ENCODE measurements at places on chromosomes 7 and 10.

DNA sequence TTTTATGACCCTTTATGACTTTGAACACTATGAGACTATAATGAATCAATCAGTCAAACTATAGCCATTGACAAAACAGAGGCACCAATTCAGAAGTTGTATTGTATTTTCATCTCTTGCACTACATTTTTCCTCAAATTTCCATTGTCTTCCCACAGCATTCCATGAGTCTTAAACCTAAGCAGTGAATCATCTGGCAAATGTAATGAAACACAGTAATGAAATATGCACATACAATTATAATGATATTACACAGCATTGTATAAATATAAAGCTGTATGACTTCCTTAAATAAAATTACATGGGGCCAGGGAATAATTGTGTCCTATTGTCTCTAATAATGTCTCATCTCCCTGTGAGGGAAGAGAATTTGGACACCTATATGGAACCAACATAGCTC is 45.0 kb downstream of the VWDE start:
- no peak for DNase-seq

- DNase-seq, result no peak
Measured at GRCh38 chr7:18179093-18179492, 151.4 kb upstream of the PRPS1L1 start.

GRCh38 chr10:48568131-48568530 is 36.7 kb downstream of the ARHGAP22 start:
- no peak for DNase-seq

GRCh38 chr7:78280276-78280675 is 481.7 kb downstream of the PHTF2 start:
- DNase-seq, result no peak

GRCh38 chr10:43962346-43963191 is 313.9 kb upstream of the ZNF32 start:
- DNase-seq, result no peak

- DNase-seq, result no peak
Measured at GRCh38 chr7:66353547-66353946, 148.4 kb downstream of the TPST1 start.

DNA sequence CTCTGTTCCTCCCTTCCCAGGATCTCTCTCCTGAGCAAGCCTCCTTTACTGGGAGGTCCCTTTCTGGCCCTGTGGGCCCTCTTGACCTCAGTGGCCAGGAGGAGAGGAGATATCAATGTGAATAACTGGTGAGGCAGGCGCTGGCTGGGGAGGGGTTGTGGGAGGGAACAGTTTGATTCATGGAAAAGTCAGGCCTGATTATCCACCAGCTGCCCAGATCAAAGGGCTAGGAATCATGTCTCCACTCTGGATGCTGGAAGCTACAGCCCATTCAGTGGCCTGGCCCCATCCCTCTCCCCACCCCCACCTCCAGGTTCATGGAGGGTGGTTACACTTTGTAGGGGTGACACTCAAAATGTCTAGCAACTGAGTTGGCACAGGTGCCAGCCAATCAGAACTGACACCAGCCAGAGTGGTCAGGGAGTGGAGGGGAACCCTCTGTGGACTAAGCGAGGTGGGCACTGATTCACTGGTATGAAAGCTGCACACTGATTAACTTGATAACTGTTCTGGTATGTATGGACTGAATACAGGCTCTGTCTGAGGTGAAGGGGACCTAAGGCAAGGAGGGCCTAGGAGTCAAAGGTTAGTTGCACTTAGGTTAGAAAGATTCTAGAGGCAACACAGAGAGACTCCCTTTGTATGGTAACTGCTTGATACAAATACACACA is 4.8 kb downstream of the PRRT4 start:
- no peak for DNase-seq

GRCh38 chr10:15336211-15336610 is 34.9 kb downstream of the FAM171A1 start:
- no peak for DNase-seq

- DNase-seq, result no peak
Measured at GRCh38 chr10:12806228-12807095, 195.1 kb downstream of the CCDC3 start.

- no peak for DNase-seq
Measured at GRCh38 chr10:68981074-68981473, 7.5 kb upstream of the KIFBP start.

GRCh38 chr10:88828310-88828709 is 23.3 kb downstream of the ANKRD22 start:
- no peak for DNase-seq

- no peak for DNase-seq
Measured at GRCh38 chr10:131081786-131082185, 229.7 kb downstream of the TCERG1L start.

DNA sequence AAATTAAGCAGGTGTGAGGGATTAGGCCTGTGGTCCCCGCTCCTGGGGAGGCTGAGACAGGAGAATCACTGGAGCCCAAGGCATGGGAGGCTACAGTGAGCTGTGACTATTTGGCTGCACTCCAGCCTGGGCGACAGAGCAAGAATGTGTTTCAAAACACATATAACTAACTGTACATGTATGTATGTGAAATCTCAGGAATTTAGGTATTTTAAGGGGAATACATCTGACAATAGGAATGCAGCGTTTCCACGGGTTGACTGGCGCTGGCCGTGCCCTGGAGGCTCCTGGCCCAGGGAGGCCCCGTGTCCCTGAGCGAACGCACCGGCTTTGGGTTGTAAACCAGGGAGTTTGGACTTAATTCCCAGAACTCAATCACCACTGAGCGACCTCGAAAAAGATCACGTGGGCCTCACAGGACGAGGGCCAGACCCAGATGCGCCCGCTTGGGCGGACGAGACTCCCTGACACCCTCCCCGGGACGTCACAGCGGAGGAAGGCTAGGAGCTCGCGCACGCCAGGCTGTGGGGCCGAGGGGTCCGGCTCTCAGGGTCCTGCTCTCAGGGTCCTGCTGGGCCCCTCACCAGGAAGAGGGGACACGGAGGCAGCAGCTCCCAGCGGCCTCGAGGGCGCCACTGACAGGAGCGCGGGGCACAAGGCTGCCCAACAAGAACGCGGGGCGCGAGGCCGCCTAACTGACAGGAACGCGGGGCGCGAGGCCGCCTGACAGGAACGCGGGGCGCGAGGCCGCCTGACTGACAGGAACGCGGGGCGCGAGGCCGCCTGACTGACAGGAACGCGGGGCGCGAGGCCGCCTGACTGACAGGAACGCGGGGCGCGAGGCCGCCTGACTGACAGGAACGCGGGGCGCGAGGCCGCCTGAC is 18.4 kb downstream of the PTPRN2 start:
- DNase-seq, result no peak

DNA sequence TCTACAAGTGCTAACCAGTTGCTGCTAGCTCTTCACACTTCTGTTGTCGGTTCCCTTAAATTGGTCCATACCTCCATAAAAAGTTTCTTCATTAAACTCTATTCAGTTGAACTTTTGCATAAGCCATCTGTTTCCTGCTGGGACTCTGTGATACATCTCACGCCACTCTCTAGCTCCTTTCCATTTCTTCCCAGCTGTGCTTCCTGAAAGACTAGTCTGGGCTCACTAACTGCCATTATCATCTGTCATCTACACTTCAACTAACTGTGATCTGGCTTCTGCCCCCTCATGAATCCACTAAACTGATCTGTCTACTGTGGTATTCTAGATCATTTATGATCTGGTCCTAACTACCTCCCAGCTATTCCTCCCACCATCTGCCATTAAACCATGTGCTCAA is 78.3 kb downstream of the ELAPOR2 start:
- DNase-seq, result no peak

DNA sequence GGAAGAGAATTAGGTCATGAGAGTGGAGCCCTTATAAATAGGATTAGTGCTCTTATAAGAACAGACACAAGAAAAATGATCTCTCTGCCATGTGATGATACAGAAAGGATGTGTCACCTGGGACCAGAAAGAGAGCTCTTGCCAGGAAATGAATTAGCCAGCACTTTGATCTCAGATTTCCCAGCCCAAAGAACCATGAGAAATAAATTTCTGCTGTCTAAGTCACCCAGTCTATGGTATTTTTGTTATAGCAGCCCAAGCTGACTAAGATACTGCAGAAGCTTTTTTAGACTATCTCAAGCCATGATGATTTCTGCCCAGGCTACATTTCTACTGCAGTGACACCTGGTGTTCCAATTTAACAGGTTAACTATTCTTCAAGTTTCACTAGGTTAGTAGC is 84.8 kb downstream of the RSU1 start:
- no peak for DNase-seq

DNA sequence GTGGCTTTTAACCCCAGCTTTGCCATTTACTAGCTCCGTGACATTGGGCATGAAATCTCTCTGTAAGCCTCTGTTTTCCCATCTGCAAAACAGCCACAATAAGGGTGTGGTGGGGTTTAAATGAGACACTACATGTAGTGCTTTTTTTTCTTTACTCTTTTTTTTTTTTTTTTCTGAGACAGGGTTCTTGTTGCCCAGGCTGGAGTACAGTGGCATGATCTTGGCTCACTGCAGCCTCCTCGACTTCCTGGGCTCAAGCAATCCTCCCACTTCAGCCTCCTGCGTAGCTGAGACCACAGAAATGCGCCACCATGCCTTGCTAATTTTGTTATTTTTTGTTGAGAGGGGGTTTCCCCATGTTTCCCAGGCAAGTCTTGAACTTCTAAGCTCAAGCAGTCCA is 8.3 kb upstream of the DENND10 start:
- no peak for DNase-seq

DNA sequence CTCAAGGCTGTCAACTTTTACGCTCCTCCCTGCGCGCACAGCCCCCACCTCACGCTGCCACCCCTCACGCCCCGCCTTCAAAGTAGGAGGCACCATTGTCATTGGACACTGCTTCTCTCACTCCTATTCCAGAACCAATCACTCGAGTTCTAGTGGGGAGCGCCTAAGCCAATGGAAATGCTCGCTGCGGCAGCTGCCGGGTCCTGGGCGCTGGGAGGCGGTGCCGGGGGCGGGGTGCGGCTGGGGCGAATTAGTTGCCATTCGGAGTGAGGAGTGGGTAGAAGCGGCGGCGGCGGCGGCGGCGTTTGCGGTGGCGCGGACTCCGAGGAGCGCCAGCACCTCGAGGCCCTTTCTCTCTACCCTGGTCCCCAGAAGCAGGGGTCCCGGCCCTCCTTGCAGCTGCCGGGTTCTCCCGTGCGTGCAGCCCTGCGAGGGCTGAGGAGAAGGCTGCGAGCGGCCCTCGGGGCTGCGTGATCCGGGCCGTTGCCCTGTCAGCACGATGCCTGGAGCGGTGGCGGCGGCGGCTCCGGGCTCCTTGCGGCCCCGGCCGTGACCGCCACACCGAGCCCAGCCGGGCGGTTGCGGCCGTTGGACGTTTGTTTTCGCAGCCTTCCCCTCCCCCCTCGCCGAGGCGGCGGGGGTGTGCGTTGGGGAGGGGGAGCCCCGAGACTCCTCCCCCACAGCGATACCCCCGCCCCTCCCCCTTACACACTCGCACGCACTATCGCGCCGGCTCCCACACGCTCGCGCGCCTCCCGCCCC is at the start of gene GLCCI1:
GLCCI1 (plus strand) TSS at position 253 of the 762 bp plus-strand sequence. CDS start 555 bp downstream, outside the sequence.
- DNase-seq, result peak; percentile 97

DNA sequence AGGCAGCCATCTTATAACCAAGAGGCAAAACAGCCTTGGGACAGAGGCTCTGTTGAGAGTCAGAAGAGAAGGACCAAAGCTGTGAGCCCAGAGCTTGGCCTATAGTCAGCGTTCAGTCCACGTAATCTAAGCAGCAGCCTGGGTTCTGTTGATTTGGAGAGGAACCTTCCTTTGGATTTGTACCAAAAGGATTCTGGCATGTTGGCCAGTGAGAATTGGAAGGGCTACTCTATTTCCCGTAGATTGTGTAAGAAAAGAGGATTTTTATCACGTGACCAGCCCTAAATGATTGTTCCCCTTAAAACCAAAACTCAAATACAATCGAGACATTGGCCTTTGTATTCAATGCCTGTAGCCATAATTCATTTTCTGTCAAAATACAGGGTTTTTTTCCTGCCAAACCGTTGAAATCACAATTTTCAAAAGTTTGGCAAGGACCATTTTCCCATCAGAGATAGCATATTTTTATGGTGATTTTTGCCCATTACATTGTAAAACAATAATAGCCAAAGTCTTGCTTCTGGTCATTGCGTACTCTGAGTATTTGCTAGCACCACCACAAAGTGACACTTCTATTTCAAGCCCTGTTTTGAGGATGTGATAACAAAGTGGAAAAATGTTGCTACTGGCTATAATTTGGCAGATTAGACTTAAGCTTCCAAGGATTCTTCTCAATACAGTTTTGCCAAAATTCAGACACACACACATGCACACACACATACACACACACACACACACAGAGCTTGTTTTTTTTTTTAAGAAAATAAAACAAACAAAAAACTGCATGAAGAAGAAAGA is 23.1 kb upstream of the BMPER start:
- no peak for DNase-seq

GRCh38 chr10:80518143-80518806 is 19.4 kb upstream of the SH2D4B start:
- DNase-seq, result no peak

- DNase-seq, result no peak
Measured at GRCh38 chr10:86715156-86715795, 41.1 kb upstream of the BMPR1A start.

DNA sequence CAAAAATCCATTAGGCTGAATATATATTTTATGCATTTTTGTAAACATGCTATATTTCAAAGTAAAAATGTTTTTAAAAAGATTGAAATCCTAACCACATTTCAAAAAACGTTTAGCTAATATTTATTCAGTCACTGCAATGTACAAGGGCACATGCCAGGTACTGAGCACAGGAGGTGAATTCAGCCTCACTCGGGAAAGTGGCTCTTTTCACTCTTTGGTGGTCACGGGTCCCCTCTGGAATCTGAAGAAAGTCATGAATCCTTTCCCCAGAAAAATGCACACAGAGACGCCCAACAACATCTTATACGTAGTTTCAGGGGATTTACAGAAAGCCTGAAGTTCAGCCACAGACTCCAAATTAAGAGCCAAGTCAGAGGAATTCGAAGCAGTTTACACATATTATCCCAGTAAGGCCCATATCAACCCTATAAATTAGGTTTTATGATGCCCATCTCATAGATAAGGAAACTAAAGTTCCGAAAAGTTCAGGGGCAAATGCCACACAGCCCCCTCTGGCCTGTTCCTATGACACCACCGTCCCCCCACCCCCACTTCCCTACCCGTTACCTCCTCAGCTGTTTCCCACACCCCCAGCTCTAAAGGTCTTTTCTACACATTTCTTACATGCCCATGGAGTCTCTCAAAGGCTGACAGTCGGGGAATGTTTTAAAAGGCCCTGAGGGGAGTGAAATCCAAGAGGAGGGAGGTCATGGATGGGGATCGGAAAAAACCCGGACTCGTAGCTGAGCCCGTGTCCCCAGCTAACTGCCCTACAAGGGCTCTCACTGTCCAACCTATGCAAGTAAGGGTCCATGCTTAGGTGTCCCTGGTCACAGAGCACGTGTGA is 9.6 kb upstream of the SVOPL start:
- no peak for DNase-seq
